ENCODE measurements at places on chromosomes 16 and 17. TPM values are rescaled to one million over a fixed set of nuclear protein-coding genes. Genes with fewer than 3 reads are reported as not detected.

DNA sequence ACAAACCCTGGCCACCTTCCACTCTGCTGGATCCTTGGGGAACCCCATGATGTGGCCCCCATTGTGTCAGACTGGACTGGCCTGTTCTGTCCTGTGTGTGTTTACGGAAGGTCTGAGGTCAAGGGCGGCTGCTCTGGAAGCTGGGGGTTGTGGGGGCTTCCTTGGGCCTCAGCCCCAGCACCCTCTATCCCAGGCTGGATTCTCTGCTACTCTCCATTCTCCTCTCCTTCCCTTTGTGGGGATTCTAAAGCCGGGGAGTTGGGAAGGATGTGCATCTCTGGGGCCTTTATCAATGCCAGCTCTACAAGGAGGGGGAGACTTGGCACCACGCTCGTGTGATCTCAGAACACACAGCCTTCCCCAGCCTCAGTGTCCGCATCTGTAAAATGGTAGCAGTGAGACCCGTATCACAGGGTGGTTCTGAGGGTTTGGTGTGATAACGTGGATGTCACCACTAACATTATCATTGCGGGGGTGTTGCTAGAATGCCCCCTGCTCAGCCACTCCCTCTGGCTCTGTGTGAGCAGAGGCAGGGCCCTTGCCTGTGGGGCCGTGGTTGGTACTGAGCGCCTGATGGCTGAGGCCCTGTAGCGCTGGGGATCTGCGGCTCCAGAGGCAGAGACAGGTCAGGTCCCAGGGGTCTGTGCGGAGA lies 18.1 kb downstream of the ADGRG1 start:
- no peak for DNase-seq

ADAD2 gene
- total RNA-seq = not detected

- no peak for DNase-seq
Measured at GRCh38 chr17:48228720-48229119, 121.2 kb downstream of the SNX11 start.

GRCh38 chr17:40182606-40183005 lies 5.3 kb downstream of the RAPGEFL1 start:
- no peak for DNase-seq

- no peak for DNase-seq
Measured at GRCh38 chr17:78864117-78864516, 23.5 kb upstream of the USP36 start.

GRCh38 chr17:54882371-54882770 lies 18.3 kb upstream of the TOM1L1 start:
- no peak for DNase-seq

MYH8 gene
- total RNA-seq = not detected

- no peak for DNase-seq
Measured at GRCh38 chr16:27106305-27106704, 39.6 kb downstream of the C16orf82 start.

SECTM1 gene
- total RNA-seq = 6.8 TPM

GRCh38 chr17:76575570-76575969 lies 10.1 kb downstream of the ST6GALNAC2 start:
- no peak for DNase-seq

DNA sequence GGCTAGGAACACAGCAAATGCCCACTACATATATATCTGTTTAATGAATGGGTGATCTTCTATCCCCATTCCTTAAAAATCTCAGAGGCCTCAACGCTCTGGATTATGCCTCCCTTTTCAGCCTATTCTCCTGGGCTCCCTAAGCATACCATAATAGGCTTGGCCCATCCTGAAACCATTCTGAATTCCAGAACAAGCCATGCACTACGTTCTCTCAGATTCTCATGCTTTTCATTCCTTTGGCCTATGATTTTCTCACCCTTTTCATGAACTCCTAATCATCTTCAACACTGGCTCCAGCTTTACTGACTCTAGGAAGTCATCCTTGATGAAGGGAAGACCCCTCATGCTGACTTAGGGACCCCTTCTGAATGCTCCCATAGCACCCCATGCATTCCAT lies 71.1 kb downstream of the RPGRIP1L start:
- no peak for DNase-seq

DNA sequence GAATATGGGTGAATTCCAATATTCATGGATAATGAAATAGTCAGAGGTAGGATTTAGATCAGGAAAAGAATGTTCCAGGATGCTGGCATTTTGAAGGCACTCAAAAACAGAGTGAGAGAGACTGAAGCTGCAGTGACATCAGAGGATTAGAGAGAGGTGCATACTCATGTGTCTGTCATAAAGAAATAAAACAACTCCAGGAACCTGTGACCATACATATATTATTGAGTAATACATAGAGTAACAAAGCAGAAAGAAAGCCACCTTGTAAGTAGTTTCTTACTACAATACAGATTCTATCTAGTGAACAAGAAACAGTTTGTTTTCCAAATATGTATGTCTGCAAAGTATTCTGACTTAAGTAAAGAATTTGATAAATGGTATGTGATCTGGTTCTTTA lies 62.3 kb upstream of the PHOSPHO1 start:
- no peak for DNase-seq

DNA sequence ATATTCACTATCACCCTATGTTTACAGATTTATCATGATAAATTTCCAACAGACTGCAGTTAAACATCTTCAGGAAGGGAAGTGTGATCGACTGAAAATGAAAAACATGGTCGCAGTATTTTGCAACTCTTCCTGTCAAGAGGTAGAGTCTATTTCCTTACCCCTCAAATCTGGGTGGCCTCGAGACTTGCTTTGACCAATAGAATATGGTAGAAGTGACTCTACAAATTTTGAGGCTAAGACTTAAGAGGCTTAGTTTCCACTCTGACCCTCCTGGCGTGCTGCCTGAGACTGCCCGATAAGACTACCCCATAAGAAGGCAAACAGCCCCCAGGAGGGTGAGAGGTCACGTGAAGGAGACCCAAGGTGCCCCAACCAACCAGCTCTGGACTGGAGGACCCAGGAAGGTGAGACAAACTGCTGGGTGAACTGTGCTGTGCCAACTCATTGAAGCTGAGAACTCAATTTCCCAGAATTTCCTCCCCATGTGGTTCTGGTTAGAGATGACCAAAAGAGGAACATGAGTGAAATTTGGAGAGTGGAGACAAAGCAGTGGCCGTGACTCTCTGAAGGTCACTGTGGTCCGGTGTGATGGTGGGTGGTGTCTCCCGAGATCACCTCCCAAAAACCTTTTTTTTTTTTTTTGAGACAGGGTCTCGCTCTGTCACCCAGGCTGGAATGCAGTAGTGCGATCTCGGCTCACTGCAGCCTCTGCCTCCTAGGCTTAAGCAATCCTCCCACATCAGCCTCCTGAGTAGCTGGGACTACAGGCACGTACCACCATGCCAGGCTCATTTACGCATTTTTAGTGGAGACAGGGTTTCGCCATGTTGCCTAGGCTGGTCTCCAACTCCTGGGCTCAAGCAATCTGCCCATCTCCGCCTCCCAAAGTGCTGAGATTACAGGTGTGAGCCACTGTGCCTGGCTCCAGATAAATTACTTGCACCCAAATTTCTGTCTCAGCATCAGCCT lies 38.2 kb upstream of the LITAF start:
- no peak for DNase-seq

RTN4RL1 gene
- 3.7 TPM for total RNA-seq

DNA sequence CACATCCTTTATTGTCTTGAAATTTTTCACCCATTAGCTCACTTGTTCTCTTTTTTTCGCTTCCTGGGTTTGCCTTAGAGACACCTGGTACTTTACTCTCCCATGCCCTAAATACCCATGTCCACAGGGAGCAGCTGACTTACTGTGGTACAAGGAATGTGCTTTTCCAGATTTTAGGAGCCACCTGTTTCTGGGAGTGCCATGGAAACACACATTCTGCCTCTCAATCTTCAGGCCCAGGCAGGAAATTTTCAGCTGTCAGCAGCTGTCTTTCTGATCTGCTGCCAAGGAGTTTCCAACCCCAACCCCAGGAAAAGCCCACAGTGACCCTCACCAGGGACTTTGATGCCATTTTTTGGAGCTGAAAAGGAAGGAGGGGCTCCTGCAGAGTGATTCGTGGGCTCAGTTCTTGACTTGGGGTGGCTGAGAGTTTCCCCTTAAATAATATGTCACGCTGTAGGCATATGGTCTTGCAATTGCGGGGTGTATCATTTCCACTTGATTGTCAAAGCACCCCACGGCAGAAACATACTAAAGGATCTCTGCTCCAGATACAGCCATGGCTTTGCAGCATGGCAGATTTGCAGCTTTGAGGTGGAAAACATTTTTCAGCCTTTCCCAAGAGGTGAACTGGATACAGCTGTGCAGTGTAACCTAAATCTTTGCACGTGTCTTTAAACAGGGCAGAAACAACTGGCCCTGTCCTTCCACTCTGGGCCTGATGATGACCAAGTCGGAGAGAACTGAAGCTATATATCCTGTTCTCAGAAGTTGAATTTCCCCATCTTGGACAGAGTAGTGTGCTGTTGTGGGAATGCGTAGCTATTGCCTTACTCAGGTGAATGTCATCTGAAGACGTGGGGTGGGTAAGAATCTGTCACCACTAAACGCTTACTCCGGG lies 19.2 kb downstream of the RBFOX1 start:
- no peak for DNase-seq

DNA sequence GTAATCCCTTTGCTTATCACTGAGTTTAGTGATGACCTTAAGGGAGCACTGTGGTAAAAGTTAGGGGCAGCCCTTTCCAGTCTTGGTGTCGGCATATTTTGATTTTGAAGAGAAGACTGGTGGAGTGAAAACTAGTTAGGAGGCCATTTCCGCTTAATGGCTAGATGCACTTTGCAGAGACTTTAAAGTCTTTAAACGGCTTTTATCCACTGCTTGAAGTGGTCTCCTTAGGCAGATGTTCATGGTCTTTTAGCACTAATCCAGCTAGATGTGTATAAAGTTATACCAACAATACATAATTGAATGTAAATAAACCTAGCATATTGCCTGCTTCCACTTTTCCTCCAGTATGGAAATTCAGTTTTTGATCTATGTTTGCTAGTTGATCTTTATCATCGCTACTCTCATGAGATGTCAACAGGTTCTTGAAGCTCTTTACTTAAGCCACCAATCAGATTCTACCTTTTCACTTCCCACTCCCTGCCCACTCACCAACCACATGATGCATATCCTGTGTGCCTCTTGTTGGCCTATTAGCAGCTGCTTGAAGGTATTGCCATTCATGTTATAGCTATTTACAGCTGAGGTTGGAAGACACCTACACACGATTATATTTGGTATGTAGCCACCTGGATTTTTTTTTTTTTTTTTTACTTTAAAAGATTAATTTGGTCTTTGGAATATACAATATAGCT lies 132.0 kb downstream of the NLK start:
- DNase-seq = no peak

ITGB3 gene
- not detected for total RNA-seq

- DNase-seq = no peak
Measured at GRCh38 chr17:45170280-45170930, 8.7 kb downstream of the HEXIM2 start.

DNA sequence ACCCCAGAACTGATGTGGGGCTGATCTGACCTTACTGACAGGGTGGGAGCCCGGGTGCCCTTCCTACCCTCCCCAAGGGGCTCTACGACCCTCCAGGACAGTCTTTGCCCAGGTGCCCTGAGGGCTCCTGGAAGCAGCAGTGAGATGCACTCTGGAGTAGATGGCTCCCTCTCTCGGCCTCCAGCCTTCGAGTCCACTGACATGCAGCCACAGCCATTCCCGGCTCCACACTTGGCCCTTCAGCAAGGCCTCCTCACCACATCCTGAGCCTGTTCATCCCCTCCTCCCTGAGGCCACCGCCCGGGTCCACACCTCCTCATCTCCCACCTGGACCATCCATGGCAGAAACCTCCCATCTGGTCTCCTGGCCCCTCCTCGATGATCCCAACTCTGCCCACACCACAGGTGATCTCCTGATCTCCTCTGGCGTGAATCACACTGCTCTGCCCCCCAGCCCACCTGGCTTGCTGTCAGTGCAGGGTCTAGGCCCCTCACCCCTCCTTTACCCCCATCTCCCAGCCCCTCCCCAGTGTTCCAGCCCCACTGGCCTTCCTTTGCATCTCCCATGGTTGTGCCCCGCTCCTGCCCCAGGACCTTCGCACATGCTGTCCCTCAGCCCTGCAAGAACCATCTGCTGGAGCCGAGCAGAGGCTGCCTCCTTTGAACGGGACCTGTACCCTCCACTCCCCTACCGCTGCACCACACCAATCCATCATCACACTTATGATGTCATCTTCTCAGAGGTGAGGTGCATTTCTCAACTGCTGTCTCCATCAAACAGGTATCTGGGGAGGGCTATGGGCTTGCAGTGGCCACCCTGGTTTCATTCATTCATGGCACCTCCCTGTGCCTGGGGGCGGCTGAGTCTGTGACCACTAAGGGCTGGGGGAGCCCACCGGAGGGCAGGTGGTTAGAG lies 44.7 kb downstream of the SOCS1 start:
- DNase-seq = no peak

- DNase-seq = no peak
Measured at GRCh38 chr17:64260886-64261285, 2.2 kb downstream of the TEX2 start.
